ENCODE measurements at places on chromosomes 6 and 20. TPM values are rescaled to one million over a fixed set of nuclear protein-coding genes. Genes with fewer than 3 reads are reported as not detected.

NOTCH4 gene
- polyA plus RNA-seq: 28.2 TPM

CDH4 gene
- polyA plus RNA-seq: 0.74 TPM

ULBP2 gene
- polyA plus RNA-seq: 0.34 TPM

SLC35F1 gene
- 1.5 TPM for polyA plus RNA-seq

HLA-DOA gene
- 1.9 TPM for polyA plus RNA-seq

DNA sequence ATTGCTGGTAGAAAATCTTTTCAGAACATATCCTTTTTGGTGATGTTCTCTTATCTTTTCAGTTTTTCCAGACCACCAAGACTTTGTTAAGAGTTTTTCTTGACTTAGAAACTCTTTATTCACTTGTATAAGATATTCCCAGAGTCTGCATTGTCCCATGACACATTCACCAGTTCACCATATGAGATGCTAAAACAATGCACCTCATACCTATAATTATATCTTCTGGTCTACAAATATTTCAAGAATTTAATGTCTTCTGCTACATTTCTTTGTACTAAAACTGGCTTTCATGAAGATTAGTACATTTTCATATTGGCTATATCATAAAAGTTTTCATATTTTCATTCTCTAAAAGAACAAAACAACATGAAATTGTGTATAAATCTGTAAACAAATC, 111.3 kb downstream of the ADGRG6 start:
- peak; percentile 38 for DNase-seq

DNA sequence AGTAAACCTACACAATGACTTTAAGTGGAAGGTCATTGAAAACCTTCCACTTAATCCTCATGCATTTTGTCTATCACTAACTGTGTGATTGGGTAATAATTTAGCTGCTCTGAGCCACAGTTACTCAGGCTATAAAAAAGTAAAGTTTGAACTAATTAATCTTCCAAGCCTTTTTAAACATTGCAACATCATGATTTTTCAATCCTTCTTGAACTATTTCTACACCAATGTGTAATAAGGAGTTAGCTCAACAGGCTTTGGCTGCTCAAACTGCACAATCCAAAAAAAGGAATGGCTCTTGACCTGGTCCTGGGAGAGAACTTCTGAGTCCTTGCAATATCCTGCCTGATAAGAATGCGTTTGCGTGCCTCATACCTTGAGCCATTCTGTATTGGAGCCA, 34.8 kb upstream of the FILIP1 start:
- no peak for DNase-seq

DNA sequence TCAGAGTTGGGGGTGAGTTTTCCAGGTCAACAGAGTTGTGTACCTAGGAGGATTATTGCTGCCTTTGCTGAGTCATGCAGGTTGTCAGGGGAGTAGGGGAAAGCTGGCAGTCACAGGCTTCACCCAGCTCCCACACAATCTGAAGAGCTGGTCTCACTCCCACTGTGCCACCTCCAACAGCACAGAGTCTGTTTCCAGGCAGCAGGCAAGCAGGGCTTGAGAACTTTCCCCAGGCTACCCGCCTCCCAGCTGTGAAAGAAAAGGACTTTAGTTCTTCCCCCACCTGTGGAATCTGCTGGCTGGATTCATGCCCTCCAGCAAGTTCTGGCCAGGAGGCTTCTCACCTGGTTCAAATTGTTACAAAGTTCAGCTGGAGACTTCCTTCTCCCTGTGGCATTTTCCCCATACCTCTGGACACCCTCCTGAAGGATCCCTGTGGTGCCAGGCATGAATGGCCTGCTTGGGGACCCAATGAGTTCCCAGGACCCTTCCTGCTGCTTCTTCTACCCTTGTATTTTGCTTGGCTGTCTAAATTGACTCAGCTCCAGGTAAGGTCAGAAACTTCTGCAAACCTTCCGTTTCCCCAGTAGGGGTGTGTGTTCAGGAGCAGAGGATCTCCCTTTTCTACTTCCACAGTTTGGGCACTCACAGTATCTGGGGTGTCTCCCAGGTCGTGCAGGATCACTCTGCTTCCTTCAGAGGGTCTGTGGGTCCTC, 378.1 kb upstream of the MAN1A1 start:
- no peak for DNase-seq

DNA sequence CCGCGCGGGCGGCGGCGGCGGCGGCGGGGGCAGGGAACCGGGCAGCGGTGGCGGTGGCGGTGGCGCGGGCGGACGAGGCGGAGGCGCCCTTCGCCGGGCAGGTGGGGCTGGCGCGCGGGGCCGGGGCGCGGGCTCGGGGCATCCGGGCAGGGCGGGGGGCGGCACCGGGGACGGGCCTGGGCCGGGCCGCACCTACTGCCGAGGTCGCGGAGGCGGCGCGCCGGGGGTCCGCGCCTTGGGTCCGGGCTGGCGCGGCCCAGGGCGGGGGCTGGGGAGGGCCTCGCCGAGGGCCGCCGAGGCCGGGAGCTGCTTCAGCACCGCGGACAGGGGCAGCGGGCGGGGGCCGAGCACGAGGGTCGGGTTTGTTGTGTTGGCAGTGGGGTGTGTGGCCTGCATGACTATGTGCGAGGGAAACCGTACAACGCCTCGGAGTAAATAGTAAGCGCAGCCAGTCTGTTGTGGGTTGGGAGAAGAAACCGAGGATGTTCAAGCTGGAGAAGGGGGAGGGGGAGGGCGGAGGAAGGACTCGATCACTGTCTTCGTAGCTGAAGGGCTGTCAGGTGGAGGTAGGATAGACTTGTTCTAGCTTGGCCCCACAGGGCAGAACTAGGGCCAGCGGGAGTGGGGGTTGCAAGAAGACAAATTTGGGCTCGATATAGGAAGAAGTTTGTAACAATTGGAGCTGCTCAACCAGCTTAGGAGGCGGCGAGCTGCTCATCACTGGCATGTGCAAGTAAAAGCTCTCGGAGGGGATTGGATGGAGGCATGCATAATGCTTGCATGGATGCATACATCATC, 593 bp downstream of the MMP24 start:
- DNase-seq: peak; percentile 26

DNA sequence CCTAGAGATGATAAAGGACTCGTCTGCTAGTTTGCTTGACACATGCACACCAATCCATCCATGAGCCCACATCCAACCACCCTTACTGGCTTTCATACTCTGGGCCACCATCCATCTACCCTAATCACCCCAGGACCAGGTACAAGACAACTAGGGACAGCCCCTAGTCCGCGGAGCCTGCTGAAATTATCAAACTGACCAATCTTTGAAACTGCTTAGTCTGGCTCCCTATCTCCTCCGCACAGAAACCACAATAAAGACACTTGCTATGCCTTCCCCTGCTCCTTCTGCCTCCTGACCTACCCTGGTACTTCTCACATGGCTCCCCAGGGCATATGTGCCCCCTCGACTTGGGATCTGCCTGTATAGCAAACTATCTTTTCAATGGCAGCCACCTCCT, 33.1 kb downstream of the PXDC1 start:
- no peak for DNase-seq

DNA sequence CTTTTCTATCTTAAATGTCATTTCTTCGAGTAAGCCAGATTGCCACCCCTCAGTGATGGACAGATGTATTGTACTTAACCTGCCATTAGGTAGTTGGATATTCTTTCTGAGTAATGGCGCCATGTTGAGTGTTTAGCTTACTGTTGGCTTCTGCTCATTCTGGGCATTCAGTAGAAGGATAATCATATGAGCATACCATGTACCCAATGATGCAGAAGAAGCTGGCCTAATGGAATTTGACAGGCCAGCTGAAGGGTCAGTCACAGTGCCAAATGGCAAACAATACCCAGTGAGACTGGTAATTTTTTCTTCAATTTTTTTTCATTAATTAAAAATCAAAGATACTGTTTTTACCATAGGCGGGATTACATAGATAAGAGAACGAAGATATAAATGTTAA, 1010.8 kb upstream of the EYS start:
- no peak for DNase-seq

DNA sequence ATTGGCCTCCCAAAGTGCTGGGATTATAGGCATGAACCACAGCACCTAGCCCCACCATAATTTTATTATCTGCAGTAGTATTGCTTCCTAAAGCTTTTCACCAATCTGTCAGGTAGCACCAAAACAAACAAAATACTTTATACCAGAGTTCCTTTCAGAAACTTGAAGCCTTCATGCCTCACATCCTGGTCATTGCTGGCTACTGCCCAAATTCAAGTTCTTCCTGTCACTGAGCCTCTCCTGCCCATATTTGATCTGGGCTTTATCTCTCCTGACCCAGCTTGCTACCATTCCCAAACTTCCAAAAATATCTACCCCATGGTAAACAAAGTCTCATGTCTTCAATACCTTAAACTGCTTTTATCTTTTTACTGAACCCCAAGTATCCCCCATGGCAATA, 34.9 kb upstream of the DST start:
- no peak for DNase-seq

DNA sequence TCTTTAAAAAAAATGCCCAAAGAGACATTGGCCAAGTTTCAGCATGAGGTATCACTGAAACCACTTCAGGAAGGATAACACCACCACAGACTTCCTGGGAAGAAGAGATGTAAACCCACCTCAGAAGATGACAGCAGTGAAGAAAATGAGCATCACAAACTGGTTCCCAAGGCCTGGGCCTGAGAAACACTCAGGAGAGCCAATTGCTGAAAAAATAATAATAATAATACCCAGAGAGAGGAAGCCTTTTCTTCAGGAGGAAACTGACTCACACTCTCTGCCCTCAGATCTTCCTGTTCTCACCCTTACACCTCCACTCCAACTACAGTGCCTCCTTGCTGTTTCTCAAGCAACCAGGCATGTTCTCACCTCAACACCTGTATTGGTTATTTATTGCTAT, 68.1 kb upstream of the MAFB start:
- no peak for DNase-seq

DNA sequence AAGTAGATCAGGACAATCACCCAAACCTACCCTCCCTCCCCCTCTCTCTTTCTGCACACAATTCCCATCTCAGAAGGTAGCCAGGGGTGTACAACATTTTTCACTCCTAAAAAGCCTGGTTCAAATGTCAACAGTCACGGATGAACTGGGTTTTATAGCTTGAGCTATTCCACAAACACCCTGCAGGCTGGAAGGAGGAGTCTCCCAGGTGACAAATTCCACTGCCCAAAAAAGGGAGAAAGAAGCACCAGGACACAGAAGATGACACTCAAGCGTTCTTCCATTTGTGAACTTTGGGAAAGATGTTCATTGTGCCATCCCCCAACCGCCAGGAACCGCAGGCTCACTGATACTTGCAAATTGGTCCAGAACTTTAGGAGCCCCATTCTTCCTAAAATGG, 111.5 kb upstream of the NFATC2 start:
- DNase-seq: no peak

DNA sequence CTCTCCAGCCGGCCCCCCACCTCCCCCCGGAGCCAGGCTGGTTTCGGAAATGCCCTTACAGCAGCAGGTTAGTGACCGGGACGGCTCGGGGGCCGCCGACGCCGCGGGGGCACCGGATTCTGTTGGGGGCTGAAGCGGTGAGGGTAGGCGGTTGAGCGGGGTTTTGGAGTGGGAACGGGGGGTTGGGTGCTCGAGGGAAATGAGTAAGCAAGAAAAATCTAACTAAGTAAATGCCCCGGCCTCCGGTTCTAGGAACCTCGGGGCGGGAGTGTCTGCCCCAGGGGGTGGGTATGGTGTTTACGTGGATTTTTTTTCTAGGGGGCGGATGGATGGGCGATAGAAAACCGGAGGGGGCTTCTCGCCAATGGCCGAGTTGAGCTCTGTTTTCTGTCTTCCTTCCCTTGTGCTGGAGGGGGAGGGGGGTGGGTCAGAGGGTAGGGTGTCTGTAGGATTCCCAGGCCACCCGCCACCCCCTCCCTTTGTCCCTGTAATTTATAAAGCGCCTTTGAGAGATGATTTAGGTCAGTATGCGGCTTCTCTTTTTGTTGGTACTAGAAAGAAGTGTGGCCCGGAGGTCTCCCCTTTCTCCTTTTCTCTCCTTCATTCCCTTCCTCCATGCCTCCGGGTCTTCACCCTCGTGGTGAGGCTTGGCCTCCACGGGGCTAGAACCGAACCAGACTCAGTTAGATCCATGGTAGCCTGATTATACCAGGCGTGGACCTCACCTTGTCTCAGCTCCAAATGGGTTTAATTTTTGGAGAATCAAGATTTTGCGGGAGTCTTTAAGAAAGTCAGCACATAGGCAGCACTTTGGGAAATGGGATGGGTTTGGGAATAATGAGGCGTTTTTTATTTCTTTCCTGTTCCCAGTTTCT, 2.3 kb downstream of the E2F3 start:
- peak; percentile 75 for DNase-seq
